ENCODE measurements at places on chromosomes 3 and 15.

GRCh38 chr15:35107122-35107521 is 22.0 kb upstream of the NANOGP8 start:
- DNase-seq: peak; percentile 34

DNA sequence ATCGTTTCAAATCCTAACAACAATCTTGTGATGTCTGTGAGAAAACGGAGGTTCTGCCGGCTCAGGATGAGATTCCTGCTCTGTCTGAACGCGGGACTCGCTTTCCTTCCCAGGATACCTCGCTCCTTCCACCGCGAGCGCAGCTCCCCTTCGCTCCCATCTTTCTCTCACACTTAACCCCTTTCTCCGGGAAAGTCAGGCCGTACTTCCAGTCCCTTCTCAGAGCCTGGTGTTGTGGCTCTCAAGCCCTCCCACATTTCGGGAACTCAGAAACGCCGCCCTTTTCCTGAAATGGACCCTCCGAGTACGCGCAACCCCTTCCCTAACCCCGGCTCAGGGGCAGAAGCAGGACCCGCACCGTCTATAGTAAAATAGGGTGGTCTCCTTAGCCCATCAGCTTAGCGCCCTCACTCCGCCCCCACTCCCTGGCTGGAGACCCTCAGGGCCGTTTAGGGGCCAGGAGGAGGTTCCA is 378 bp upstream of the FEM1B start:
- peak; percentile 36 for DNase-seq

GRCh38 chr3:53166781-53167291 is 5.8 kb downstream of the PRKCD start:
- DNase-seq: peak; percentile 86

DNA sequence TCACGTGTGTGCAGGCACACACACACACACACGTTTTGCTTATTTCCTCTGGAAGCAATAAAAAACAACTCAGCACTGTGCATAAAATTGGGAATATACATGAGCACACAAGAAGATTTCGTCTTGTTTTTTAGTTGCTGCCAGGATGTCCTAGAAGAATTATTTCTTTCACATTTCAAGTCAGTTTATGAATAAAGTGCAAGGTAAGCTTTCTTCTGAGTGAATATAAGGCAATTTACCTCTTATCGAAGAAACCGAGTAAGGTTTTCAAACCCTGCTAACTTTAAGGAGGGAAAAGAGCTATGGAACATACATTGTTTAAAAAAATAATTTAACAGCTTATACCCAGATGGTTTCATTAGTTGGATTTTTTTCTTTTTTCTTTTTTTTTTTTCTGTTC is 855.4 kb upstream of the NR2F2 start:
- no peak for DNase-seq

- DNase-seq: no peak
Observed at GRCh38 chr15:71337197-71337845, 222.1 kb downstream of the THSD4 start.

GRCh38 chr15:66102563-66103292 is 150.8 kb downstream of the MEGF11 start:
- no peak for DNase-seq

GRCh38 chr3:50028346-50028745 is 60.4 kb upstream of the RBM5 start:
- peak; percentile 72 for DNase-seq
